ENCODE measurements at places on chromosomes 16 and 17. TPM values are rescaled to one million over a fixed set of nuclear protein-coding genes. Genes with fewer than 3 reads are reported as not detected.

Gene SLC35G6
- total RNA-seq, result not detected

Gene CEP295NL
- total RNA-seq, result 0.20 TPM

Gene ITGA2B
- not detected for total RNA-seq

Gene GRIN2C
- total RNA-seq, result not detected

Gene SYNGR3
- total RNA-seq, result 0.25 TPM

Gene SULT1A4
- total RNA-seq, result 30.4 TPM
